Activated CD4-positive, alpha-beta T cell treated with anti-CD3 and anti-CD28 coated beads, Interleukin-2, amount 50 U/mL, for 24 hours (primary cell): ENCODE measurements at places on chromosomes 16 and 17.

- DNase-seq = no peak
These were observed 19.7 kb downstream of the RBL2 start for GRCh38 chr16:53453928-53454327.

- no peak for DNase-seq
These were observed 4.6 kb upstream of the DRC7 start for GRCh38 chr16:57689762-57690558.

DNA sequence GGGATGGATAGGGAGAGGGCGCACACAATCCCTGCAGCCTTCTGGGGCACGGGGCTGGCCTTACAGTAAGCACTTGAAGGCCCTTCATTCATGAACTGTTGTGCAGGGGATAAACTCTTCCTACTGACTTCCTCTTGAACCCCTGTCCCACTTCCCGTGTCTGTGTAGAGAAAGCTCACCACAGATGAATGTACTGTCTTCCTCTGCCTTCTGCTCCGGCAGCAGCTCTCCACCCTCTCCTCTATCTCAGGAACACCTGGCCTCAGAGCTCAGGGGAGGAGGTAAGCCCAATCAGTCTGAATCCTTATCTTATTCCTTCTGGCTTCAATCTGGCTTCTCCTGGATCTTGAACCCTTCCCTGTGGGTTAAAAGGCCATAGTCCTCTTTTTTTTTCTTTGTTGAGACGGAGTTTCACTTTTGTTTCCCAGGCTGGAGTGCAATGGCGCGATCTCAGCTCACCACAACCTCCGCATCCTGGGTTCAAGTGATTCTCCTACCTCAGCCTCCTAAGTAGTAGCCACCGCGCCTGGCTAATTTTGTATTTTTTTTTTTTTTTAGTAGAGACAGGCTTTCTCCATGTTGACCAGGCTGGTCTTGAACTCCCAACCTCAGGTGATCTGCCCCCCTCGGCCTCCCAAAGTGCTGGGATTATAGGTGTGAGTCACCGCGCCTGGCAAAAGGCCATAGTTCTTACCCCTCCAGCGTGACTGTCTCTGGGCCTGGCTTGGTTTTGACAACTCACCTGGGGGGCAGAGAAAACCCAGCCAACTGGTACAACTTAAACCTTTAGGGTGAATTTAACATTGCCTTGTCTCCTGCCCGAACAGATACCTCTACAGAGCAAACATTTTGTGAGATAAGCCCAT lies 7.2 kb upstream of the SLC52A1 start:
- DNase-seq = no peak

DNA sequence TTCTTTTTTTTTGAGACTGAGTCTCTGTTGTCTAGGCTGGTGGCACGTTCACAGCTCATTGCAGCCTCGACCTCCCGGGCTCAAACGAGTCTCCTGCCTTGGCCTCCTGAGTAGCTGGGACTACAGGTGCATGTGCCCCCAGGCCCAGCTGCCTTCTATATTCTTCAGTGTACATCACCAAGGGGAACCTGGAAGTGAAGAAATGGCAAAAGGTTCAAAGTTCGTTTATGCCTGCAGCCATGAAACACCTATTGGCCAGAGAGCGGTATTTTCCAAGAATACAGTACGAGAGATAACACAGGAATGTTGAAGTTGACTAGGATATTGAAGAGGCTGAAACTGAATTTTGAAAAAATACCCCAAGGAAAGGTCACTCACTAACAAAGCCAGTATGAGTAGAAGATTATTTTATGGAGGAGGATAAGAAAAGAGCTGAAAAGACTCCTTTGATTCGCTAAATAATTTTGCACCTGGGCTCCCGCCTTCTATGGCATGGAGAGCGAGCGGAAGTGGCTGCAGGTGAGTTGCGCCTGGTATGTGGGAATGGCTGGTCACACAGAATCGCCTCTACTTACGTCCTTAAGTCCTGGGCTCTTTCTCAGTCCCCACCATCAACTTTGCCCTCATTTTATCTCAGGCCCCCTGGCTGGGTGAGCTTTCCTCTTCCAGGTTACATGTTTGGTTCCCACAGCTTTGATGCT lies 9.8 kb downstream of the ST6GALNAC1 start:
- DNase-seq = no peak

DNA sequence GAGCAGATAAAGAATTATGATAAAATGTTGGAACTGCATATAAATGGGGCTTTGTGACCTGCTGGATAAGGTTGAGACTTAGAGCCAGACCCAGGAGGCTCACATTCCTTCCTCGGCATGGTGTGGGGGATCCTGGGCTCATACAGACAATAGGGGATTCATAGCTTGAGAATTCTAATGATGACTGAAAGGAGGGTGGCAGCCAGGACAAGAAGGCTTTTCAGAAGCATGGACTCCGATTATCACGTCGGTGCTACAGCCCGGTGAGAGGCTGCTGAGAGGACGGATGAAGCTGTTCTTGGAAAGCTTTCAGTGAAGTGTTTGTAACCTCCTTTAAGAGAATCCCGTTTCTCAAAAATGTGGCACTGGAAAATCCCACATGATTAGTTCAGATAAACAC lies 167.2 kb downstream of the ANKFN1 start:
- no peak for DNase-seq

DNA sequence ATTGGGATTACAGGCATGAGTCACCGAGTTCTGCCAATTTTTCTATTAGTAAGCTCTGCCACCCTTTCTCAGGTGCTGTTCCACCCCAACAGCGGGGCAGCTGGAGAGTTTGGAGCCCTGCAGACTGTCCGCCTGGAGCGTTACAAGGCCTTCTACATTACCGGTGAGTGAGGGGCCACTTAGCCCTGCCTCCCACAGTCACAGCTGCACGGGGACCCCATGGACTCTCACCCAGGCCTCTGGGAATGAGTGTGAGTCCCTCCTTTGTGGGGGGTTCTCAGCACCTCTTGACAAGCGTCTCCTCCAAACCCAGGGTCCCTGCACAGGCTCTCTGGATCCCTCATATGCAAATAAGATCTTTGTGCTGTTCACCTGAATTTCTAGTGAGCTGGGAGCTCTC lies 56.0 kb downstream of the WIPI1 start:
- DNase-seq = no peak

- DNase-seq = no peak
These were observed 55.0 kb downstream of the ZNF423 start for GRCh38 chr16:49800876-49801275.

DNA sequence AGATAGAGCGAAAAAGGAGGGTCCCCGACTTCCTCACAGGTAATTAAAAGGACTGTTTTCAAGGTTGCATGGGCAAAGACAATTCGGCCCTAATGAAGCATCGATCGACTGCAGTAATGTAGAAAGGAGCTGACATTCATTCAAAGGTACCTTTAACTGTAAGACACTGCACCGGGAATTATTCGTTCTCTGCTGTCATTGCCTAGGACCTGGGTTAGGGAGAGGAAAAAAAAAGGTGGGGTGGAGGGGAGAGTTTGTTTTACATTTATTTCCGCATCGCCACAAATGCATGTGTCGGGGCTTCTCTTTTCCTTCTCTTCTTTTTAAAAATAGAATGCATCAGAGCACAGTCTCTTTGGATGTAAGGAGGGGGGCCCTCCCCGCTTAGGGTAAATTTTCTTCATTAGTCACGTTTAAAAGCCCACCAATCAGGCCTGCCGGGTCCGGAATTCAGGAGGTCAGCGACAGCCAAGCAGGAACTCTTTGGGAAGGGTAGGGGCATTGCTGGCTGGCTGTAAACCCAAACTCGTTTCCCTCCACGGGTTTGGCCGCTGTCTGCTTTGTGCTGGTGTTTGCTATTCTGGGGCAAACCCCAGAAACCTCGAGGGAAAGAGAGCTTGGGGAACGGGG lies 496.2 kb upstream of the ZFHX3 start:
- no peak for DNase-seq

DNA sequence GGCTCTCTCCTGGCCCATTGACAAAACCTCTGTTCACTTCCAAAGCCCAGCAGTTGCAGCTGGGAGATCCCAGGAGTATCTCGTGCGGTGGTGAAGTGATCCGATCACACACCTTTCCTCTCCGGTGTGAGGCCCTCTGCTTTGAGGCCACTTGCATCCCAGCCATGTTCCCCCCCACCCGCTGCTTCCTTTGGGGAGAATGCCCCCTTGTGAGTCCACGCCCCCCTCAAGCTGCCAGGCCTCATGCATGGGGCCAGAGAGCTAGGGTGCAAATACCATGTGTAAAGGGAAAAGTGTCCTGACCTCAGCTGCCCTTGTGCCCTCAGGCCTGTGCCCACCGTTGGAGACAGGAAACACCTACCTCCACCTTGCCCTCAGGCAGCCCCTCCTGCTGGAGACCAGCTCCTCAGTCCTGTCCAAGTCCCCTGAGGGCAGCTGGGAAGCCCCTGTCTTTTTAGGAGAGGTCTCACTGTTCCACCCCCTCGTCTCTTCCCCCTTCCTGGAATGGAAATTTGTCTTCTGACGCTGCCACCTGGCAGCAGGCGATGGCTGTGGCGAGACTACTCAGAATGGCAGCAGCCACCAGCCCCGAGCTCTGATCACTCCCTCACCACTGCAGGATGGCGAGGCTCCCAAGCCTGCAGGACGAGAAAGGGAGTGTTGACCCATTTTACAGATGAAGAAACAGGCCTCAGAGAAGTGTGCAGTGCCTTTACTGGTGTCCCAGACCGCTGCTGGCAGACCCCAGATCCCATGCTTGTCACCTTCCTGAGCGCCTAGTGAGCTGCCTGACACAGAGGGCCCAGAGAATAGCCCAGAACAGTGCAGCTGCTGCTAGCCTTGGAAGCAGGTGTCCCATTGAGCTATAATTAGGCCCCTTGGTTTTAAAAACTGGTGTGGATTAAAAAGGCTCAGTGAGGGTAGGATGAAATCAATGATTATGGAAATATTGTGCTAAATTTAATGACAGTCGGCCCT lies 120.6 kb upstream of the CACNG5 start:
- DNase-seq = no peak

DNA sequence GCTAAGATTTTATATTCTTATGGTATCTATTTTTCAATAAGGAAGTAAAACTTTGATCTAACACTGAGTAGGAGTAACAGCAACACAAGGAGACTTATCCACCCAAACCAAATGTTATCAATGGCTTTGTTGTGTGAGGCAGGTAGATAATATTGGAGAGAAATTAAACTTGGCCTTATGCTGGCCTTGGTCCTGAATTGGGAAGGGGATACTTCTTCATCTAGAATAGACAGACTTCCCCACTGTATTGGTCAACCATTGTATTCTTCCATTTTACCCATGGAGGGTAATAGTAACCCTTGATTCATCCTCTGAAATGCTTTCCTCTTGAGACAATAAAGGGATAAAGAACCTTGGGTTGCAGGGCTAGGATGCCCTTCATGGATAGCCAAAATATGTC lies 76.3 kb upstream of the ANKFN1 start:
- DNase-seq = no peak

DNA sequence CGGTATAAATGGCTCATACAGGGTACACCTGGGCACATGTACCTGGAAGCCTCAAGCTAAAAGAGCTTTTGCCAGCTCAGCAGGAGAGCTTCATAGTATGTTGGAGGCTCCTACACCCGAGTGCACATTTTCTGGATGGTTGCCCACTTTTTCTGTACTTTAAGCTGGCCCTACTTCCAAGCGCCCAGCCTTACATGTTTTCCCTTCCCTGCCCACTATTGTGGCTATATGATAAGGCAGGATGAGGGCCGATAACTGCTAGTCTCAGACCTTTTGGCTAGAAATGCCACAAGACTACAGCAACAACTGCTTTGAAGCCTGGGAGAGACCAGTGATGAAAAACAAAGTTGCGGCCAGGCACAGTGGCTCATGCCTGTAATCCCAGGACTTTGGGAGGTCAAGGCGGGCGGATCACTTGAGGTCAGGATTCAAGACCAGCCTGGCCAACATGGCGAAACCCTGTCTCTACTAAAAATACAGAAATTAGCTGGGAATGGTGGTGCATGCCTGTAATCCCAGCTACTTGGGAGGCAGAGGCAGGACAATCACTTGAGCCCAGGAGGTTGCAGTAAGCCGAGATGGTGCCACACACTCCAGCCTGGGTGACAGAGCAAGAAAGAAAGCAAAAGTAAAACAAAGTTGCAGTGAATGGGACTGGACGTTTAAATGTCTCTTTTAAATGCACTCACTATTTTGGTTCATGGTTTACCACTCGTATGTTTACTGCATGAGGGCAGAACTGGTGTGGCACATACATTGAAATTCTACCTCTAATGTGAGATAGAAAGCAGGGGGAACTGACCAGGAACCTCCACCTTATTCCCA lies 14.2 kb upstream of the MARCHF10 start:
- DNase-seq = no peak

GRCh38 chr17:7881276-7882054 lies 7.1 kb upstream of the CHD3 start:
- DNase-seq = no peak

DNA sequence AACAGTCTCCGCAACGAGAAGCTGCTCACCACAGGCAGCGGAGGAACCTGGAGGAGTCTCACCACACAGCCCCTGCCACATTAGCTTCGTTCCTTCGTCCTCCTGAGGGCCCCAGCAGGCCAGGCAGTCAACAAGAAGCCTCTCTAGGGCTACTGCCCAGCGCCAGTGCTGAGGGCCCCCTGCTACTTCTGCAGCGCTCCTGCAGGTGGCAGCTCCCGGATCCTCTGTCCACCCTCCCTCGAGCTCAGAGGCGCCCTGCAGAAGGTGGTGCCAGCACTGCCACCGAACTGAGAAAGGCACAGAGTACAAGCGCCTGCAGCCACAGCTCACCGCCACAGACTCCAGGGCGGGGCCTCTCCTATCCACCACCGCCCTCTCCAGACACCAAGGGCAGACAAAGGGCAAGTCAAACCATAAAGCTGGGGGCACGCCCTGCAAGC lies 27.3 kb downstream of the KDM8 start:
- DNase-seq = no peak

DNA sequence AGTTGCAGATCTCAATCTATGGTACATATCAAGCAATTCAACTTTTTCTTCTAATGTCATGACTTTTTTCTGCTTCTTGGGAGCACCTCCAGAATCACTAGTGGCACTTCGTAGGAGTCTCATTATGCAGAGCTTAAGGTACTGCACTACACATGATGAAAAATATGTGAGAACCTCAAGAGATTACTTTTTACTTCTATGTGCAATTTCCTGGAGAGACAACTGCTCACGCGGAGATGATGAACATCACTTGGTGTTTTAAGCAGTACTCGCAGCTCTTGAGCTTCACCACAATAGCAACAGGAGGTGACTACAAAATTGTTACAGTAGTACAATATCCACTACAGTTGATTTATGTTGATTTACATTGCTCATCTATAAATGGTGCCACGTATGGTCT lies 79.7 kb downstream of the MRTFB start:
- DNase-seq = no peak
